Esophagus muscularis mucosa (tissue), 4 donors: ENCODE measurements at places on chromosomes 12 and 14. TPM values are rescaled to one million over a fixed set of nuclear protein-coding genes. Genes with fewer than 3 reads are reported as not detected.

- H3K36me3 ChIP-seq = no peaks in the 10 kb centered on the region
- no peak overlapping the region for H3K4me3 ChIP-seq
- no peaks in the 10 kb centered on the region for H3K4me1 ChIP-seq
- no peak overlapping the region for H3K27ac ChIP-seq
Measured at GRCh38 chr14:104265918-104266630, 127.7 kb downstream of the KIF26A start.

GRCh38 chr12:65956056-65956738 is 131.9 kb downstream of the HMGA2 start:
- H3K27ac ChIP-seq = no peak overlapping the region
- no peaks in the 10 kb centered on the region for H3K27me3 ChIP-seq
- DNase-seq = no peak
- no peak overlapping the region for H3K4me3 ChIP-seq

Gene RAD51AP1
- 0.58 TPM for total RNA-seq

DNA sequence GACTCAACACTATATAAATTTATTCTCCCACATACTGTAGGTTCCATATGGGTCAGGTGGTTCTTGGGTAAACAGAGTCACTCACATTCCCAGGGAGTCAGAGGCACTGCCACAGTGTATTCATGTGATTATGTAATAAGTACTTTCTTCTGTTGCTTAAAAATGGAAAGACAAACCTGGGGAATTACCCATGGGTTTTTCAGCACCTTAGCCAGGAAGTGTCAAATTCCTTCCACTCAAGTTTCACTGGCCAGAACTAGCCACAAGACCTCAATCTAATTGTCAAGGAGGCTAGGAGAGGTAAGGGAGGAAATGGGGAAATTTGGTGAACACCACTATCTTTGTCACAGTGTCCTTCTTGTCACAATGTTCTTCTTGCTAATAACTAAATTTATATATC is 333.2 kb upstream of the MDGA2 start:
- H3K27me3 ChIP-seq = no peaks in the 10 kb centered on the region
- no peaks in the 10 kb centered on the region for H3K36me3 ChIP-seq
- DNase-seq = no peak
- no peaks in the 10 kb centered on the region for H3K4me1 ChIP-seq
- H3K4me3 ChIP-seq = no peak overlapping the region
- no peak overlapping the region for H3K27ac ChIP-seq

GRCh38 chr12:116712458-116713303 is 25.2 kb downstream of the SPRING1 start:
- peaks cover 25% of the 10 kb centered on the region for H3K36me3 ChIP-seq
- no peaks in the 10 kb centered on the region for H3K27me3 ChIP-seq
- no peak overlapping the region for H3K4me3 ChIP-seq
- no peak overlapping the region for H3K27ac ChIP-seq
- H3K4me1 ChIP-seq = peaks cover 21% of the 10 kb centered on the region

DNA sequence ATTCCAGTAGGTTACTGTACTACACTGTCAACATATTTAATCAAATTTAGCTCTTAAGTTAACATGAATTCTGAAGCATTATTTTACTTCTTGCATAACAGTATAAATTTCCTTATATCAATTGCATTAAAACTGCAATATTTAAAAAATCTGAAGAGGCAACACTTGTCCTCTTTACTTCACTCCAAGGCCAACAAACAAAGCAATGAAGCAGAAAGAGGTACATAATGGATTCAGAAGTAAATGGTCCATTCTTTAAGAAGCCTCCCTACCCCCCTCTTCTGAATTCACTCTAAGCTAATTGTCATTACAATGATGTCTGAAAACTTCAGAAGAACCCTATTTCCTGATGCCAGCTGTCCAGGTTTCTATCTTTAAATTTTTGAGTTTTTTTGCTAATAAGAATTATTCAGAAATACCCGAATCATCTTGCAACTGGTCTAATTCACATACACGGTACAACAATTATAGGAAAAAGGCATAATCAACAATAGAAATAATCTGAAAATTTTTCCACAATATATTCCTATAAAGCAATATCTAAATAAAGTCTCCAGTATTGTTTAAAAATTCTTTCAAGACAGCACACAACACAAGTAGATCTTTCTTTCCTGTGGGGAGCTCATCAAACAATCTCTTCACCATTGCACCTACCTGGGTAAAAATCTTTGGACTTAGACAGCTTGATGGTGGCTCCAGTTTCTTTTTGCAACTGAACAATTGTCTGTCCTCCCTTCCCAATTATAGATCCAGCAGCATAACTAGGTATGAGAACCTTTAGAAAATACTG is 2.9 kb downstream of the NOVA1 start:
- peak overlapping the region; percentile 69 for H3K4me3 ChIP-seq
- no peaks in the 10 kb centered on the region for H3K36me3 ChIP-seq
- no peaks in the 10 kb centered on the region for H3K4me1 ChIP-seq
- no peak for DNase-seq

Gene WNT1
- not detected for total RNA-seq

Gene ABHD12B
- total RNA-seq = not detected

GRCh38 chr14:53547593-53547992 is 394.5 kb upstream of the DDHD1 start:
- H3K4me1 ChIP-seq = peaks cover 5% of the 10 kb centered on the region
- no peaks in the 10 kb centered on the region for H3K36me3 ChIP-seq
- H3K27me3 ChIP-seq = no peaks in the 10 kb centered on the region
- DNase-seq = no peak

DNA sequence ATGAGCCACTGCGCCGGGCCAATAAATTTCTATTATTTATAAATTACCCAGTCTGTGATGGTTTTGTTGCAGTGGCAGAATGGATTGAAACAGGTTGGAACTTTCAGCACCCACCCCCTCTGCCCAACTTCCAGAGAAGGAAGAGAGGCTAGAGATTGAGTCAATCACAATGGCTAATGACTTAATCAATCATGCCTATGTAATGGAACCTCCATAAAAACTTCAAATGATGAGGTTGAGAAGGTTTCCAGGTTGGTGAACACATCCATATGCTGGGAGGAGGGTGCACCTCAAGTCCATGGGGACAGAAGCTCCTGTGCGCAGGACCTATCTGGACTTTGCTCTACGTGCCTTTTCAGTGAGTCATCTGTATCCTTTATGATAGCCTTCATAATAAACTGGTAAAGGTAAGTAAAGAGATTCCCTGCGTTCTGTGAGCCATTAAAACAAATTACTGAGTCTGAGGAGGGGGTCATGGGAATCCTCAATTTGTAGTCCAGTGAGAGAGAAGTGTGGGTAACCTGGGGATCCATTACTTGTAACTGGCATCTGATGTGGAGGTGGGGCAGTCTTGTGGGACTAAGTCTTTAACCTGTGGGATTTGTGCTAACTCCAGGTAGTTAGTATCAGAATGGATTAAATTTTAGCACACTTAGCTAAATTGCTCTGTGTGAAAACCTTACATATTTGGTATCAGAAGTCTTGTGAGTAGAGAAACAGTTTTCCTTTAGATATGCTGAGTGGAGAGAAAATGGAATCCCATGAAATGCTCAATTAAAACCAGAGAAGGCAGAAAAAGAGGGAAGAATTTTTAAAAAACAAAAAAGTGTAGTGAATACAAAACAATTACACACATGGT is 11.7 kb upstream of the NGDN start:
- no peaks in the 10 kb centered on the region for H3K27me3 ChIP-seq
- H3K4me1 ChIP-seq = no peaks in the 10 kb centered on the region
- no peaks in the 10 kb centered on the region for H3K36me3 ChIP-seq
- DNase-seq = no peak
- no peak overlapping the region for H3K4me3 ChIP-seq

DNA sequence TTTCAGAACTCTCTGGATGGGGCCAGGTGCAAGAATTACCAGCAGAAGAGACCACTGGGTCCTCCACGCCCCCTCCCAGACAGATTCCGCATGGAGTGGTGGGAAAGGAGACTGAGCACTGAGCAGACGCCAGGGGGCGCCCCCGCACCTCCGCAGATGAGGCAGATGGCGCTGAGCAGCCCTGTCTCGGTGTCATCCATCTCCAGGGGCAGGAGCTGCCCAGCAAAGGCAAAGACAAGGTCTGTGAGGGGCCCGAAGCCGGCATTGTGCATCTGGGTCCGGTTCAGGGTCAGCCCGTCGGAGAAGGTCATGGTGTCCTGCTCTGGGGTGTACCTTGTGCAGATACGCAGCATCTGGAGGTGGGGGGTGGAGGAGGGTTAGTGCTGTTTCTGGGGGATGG is 6.3 kb upstream of the ITGB7 start:
- H3K27me3 ChIP-seq = no peaks in the 10 kb centered on the region
- H3K27ac ChIP-seq = no peak overlapping the region
- H3K4me1 ChIP-seq = peaks cover 54% of the 10 kb centered on the region
- DNase-seq = no peak

DNA sequence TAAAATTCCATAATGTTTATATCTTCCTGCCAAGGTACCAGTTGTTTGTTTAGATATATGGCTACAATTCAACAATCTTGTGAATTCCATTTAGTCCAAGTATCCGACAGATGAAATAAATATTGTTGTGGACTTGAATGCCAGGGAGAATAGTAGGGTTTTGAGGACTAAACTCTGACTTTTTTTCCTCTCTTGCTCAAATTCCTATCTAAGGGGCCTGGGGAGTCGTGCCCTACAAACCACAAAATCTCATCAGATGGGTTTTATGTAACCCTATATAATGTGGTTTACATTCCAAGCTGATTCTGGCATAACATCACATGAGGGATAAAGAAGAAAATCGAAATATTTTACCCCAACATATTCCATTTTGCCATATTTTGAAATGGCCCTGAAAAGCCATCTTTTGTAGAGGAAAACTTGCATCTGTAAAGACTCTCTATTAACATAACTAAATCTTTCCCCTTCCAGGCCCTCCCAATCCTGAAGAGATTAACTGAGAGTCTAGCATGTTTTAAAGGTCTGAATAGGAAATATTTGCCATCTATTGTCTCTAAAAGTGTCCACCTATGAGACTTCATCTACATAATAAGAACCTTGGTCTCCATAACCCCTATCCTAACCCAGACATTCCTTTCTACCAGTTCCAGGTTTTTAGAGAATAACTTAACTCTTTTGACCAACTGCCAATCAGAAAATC is 184.7 kb upstream of the KITLG start:
- H3K27me3 ChIP-seq = no peaks in the 10 kb centered on the region
- H3K4me3 ChIP-seq = no peak overlapping the region
- no peaks in the 10 kb centered on the region for H3K36me3 ChIP-seq
- peaks cover 58% of the 10 kb centered on the region for H3K4me1 ChIP-seq
- DNase-seq = no peak
- peak overlapping the region; percentile 65 for H3K27ac ChIP-seq

DNA sequence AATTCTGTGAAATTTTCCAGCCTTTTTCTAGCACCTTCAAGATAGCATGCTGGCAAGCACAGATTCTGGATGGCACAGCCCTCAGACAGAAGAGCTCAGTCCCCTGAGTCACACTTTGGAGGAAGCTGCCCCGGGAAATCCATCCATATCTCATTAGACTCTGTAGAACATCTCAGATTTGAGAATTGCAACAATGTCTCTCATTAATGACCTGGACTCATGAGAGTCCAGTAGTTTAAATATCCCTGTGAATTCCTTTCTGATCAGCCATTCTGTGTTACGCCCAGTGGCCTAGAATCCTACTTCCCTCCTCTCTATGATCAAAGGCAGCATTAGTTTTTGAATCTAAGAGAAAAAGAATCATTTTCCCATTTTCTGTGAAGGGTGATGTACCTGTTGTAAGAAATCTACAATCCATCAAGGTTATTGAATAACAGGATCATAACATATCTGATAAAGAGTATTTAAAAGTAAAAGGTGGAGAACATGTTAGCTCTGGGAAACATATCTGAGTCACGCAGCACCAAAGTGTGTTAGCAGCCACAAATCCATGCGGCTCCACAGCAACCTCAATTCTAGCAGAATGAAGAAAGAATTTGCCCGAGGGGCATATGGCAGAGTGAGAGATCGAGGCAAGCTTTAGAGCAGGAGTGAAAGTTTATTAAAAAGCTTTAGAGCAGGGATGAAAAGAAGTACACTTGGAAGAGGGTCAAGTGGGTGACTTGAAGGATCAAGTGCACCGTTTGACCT is 855.6 kb upstream of the TMEM132C start:
- no peaks in the 10 kb centered on the region for H3K36me3 ChIP-seq
- H3K27me3 ChIP-seq = no peaks in the 10 kb centered on the region
- H3K4me1 ChIP-seq = no peaks in the 10 kb centered on the region
- H3K4me3 ChIP-seq = no peak overlapping the region
- no peak for DNase-seq

DNA sequence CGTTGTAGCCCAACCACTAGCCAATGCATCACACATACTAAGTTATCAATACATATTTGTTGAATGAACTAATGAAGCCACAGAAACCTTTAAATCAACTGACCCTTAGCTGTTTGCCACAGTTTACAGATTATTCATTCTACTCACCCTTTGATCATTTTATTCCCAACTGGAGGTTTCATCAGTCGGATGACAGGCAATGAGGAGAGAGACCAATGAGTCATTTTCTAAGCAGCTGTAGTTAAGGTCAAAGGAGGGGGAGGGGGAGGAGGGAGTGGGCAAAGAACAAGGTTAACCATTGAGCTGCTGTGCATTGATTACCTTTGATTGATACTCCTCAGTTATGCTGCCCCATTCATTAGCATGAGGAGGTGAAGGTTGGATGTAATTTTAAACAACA is 469.5 kb downstream of the VRK1 start:
- no peaks in the 10 kb centered on the region for H3K36me3 ChIP-seq
- H3K4me1 ChIP-seq = no peaks in the 10 kb centered on the region
- peaks cover 3% of the 10 kb centered on the region for H3K27me3 ChIP-seq
- no peak overlapping the region for H3K4me3 ChIP-seq
- no peak overlapping the region for H3K27ac ChIP-seq
- peak; percentile 39 for DNase-seq

DNA sequence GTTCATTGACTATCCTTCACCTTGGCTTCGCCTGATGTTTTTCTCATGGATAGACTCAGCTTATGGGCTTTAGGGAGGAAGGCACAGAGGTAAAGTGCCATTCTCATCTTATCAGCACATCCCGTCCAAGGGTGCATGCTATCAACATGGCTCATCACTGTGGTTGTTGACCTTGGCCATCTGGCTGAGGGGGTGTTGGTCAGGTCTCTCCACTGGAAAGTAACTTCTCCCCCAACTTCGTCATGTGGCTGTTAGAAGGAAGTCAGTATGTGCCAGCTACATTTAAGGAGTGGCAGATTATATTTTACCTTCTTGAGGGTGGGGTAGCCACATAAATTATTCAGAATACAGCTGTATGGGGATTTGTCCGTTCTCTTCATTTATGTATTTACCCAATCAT is 68.9 kb downstream of the EML1 start:
- no peak overlapping the region for H3K4me3 ChIP-seq
- peak; percentile 68 for DNase-seq
- H3K27ac ChIP-seq = no peak overlapping the region
- no peaks in the 10 kb centered on the region for H3K4me1 ChIP-seq

GRCh38 chr14:21024585-21025370 is at the start of gene NDRG2:
Gene NDRG2, minus strand, starts transcription at chr14:21025061. Its CDS starts 1,746 bp downstream, at chr14:21023315.
- peak within 1 kb of the TSS; percentile 95 for H3K27ac ChIP-seq
- peaks cover 25% of the 10 kb centered on the region for H3K36me3 ChIP-seq
- DNase-seq = peak; percentile 95
- peaks cover 62% of the 10 kb centered on the region for H3K4me1 ChIP-seq

Gene CDC42BPB
- total RNA-seq = 93.9 TPM

- no peak overlapping the region for H3K27ac ChIP-seq
- DNase-seq = no peak
- H3K36me3 ChIP-seq = peaks cover 8% of the 10 kb centered on the region
Measured at GRCh38 chr12:26460361-26460760, 265.0 kb downstream of the SSPN start.

GRCh38 chr14:31419179-31419966 is 977 bp downstream of the HEATR5A start:
- H3K4me3 ChIP-seq = peak overlapping the region; percentile 82
- H3K4me1 ChIP-seq = peaks cover 46% of the 10 kb centered on the region
- no peak for DNase-seq
- H3K27me3 ChIP-seq = no peaks in the 10 kb centered on the region
- H3K36me3 ChIP-seq = no peaks in the 10 kb centered on the region
- H3K27ac ChIP-seq = peak overlapping the region; percentile 89
